Suprapubic skin (tissue), 4 donors: ENCODE measurements at places on chromosomes 1 and 21. TPM values are rescaled to one million over a fixed set of nuclear protein-coding genes. Genes with fewer than 3 reads are reported as not detected.

GRCh38 chr1:112007169-112007568 is 17.7 kb upstream of the KCND3 start:
- peaks cover 2% of the 10 kb centered on the region for H3K27me3 ChIP-seq
- no peak overlapping the region for H3K27ac ChIP-seq
- H3K4me1 ChIP-seq: peaks cover 3% of the 10 kb centered on the region
- DNase-seq: no peak
- no peaks in the 10 kb centered on the region for H3K36me3 ChIP-seq

DNA sequence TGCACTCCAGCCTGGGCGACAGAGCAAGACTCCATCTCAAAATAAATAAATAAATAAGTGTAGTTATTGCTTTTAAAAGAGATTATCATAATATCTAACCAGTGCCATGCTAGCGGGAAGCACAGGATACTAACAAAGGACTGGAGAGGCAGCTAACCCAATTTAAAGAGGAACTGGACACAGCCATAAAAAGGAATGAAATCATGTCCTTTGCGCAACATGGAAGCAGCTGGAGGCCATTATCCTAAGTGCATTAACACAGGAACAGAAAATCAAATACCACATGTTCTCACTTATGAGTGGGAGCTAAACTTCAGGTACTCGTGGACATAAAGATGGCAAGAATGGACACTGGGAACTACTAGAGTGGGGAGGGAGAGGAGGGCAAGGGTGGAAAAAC is 54.9 kb downstream of the TM2D1 start:
- H3K27me3 ChIP-seq: no peaks in the 10 kb centered on the region
- no peak overlapping the region for H3K27ac ChIP-seq
- no peak for DNase-seq
- H3K4me3 ChIP-seq: no peak overlapping the region
- H3K36me3 ChIP-seq: no peaks in the 10 kb centered on the region
- H3K4me1 ChIP-seq: no peaks in the 10 kb centered on the region

- peaks cover 65% of the 10 kb centered on the region for H3K4me1 ChIP-seq
- H3K36me3 ChIP-seq: no peaks in the 10 kb centered on the region
- no peaks in the 10 kb centered on the region for H3K27me3 ChIP-seq
- no peak overlapping the region for H3K4me3 ChIP-seq
Measured at GRCh38 chr1:226943156-226943555, 3.1 kb downstream of the COQ8A start.

DNA sequence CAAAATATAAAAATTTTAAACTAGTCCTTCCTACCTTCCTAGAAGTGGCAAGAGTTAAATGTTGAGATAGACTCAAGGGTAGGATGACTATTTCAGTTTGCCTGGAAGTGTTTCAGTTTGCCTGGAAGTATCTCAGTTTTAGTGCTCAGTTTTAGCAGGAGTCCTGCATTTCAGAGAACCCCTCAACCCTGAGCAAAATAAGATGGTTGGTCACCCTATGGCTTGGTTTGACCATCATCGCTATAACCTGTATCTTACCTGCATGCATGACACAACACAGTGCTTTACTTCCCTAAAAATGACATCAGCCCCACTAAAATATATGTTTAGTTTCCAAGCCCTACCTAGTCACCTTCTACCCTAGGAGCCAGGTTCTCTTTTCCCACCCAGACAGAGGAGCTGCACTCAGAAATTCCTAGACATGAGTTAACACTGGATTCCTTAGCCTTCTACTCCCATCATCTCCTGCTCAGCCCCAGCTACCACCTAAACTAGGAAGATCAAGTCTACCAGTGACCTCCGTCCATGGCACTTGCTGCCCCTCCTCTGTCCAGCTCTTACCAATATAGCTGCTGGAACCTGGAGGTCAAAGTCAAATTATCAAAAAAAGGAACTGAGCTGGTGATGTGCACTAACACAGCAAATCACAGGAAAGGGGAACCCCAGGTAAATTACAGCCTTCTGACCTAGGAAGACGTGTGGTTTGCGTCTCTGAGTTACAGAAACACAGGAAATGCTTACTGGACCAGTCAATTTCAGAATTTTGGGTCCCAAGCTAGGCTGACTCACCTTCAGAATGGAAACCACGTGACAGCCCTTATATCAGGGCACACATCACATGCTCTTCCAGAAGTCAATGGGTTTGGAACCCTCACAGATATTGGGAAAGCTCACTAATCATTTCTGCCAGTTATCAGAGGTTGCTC is 2.2 kb upstream of the G0S2 start:
- H3K27me3 ChIP-seq: peaks cover 3% of the 10 kb centered on the region
- peaks cover 33% of the 10 kb centered on the region for H3K4me1 ChIP-seq
- no peaks in the 10 kb centered on the region for H3K36me3 ChIP-seq
- no peak overlapping the region for H3K27ac ChIP-seq
- no peak overlapping the region for H3K4me3 ChIP-seq

GRCh38 chr1:2443277-2444137 is 31.1 kb upstream of the PEX10 start:
- H3K27ac ChIP-seq: no peak overlapping the region
- H3K4me3 ChIP-seq: peak overlapping the region; percentile 20
- H3K36me3 ChIP-seq: no peaks in the 10 kb centered on the region
- H3K27me3 ChIP-seq: peaks cover 86% of the 10 kb centered on the region
- H3K4me1 ChIP-seq: peaks cover 17% of the 10 kb centered on the region

DNA sequence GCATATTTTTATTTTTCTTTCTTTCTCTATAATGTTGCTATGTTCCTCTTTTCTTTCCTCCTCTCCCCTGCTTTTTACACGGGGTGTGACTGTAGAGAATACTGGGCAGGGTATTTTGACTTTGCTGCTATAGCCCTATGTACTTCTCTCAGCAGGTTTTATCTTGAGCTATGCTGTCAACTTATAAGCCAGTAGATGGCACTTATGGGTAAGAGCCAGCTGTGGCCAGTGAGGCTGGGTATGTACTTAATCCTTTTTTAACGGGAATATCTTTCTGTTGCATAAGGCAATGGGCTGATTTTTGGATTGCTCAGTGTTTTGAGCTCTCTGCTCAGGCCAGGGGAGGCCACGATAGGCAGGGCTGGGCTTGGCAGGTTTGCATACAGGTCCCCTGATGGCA is 99.0 kb downstream of the KCNK2 start:
- no peak overlapping the region for H3K27ac ChIP-seq
- no peaks in the 10 kb centered on the region for H3K27me3 ChIP-seq
- H3K4me1 ChIP-seq: no peaks in the 10 kb centered on the region
- H3K36me3 ChIP-seq: peaks cover 9% of the 10 kb centered on the region

ZNF697 gene
- 2.7 TPM for total RNA-seq
